ENCODE measurements at places on chromosomes 6 and 20.

GRCh38 chr6:128505603-128506002 is 14.8 kb downstream of the PTPRK start:
- no peak for DNase-seq

DNA sequence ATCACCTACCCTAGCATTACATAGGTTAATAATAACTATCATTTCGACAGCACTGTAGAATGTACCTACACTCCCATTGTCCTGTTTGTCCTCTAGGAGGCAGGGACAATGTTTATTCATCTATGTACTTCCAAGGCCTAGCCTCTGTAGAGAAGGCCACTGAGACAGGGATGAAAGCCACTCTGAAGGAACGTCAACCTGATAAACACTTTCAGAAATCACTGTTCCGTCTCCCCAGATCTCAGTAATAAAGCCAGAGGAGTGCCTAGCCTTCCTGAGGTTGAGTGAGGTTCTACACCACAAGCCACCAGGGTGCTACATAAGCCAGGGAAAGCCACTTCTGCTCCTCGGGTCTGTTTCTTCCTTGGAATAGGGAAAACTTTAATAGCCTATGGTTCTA is 44.8 kb downstream of the POPDC3 start:
- no peak for DNase-seq

DNA sequence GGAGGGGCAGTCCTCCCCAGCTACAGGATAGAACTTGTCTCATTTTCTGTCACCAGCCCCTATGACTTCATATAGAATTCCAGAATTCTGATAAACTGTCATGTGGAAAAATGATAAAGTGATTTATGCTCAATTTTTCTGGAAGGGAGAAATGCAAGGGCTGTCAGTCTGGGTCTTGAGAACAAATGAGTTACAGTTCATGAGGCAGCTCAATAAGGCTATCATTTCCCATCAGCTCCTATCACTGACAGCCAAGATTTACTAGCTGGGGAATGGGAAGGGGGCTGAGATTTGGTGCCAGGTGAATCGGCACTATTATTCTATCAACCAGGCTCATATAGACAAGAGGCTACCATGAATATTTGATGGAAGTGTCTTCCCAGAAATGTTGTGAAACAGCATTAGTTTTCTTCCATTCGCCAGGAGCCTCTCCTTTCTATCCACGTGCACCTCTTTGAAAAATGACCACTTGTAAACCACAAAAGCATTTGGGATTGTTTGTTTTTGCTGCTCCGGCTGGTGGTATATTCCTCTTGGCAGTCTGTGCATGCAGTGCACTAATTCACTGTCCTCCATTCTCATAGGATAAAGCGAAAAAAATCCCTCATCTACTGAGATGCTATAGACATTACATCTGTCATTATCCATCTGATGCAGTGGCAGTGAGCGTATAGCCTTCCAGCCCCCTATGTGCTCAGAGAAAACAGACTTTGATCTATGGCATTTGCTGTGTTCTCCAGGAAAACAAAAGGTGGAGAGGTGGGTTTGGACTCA is 528.7 kb upstream of the RNF217 start:
- no peak for DNase-seq

GRCh38 chr20:57810511-57811373 is 100.9 kb upstream of the PMEPA1 start:
- no peak for DNase-seq

- no peak for DNase-seq
Measured at GRCh38 chr20:59613861-59614260, 9.5 kb downstream of the PHACTR3 start.

DNA sequence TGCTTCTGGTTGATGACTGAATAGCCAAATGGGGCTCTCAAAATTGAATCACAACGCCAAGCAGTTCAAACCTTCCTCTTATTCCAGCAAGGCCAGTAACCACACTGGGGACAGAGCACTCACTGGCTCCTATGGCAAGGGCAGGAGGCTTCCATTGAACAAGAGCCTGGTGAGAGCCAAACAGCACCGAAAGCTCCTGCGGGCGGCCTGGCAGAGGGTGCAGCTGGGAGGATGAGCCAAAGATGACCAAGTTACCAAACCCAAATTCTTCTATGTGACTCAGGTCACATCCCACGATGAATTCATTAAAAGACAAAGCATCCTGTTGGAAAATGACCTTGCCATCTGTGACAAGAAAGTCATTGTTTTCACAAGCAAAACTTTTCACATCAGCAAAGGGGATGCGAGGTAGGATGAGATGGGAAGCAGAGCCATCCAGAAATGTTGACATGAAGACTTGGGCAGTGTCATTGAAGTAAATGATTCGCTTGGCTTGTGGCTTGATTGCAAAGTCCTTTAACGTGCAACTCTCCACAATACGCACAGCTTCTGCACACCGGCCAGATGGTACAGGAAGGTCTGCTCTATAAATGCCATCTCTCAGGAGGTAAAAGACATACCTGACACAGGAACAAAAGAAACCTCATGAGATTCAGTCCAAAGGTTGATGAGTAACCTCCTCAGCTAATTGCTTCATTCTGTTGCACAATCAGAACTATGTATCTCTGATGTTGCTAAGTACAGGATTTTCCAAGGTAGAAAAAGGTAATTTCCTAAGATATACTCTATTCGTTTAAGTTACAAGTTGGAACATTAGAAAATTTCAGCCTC is 36.3 kb downstream of the ROS1 start:
- no peak for DNase-seq

- no peak for DNase-seq
Measured at GRCh38 chr6:44453146-44453545, 65.6 kb downstream of the CDC5L start.

DNA sequence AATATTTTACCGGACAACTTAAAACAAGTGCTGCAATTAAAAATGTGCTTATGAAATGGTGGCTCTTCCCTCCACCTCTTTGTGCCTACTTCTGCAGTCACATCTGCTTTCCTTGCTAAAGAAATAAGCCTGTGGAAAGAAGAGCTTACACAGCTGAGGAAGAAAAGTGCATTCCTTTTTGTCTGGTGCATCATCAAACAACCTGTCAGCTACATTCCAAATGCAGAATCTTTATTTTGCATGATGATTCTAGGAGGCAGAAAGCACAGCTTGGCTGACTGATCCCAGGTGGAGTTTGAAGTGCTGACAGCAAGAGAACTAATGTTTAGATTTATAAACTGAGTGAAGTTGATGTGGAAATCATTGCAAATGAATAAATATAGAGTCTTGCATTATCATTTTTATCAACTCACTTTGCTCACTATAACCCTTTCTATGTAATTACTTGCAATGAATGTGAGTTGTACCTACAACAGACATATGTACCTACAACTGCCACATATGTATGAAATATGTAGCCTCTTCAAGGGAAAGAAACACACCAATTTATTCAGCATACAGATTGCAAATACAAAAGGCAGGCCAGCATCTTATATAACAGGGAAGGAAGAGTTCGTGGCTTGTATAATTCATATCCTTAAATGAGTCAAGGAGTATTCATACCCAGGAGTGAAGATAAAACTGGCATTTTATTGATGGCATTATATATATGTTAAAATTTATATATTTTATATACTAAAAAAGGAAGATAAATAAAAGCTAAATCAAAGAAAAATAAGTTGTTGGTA is 223.4 kb upstream of the MCHR2 start:
- DNase-seq, result no peak

GRCh38 chr6:43916924-43917877 is 147.2 kb downstream of the VEGFA start:
- DNase-seq, result no peak

DNA sequence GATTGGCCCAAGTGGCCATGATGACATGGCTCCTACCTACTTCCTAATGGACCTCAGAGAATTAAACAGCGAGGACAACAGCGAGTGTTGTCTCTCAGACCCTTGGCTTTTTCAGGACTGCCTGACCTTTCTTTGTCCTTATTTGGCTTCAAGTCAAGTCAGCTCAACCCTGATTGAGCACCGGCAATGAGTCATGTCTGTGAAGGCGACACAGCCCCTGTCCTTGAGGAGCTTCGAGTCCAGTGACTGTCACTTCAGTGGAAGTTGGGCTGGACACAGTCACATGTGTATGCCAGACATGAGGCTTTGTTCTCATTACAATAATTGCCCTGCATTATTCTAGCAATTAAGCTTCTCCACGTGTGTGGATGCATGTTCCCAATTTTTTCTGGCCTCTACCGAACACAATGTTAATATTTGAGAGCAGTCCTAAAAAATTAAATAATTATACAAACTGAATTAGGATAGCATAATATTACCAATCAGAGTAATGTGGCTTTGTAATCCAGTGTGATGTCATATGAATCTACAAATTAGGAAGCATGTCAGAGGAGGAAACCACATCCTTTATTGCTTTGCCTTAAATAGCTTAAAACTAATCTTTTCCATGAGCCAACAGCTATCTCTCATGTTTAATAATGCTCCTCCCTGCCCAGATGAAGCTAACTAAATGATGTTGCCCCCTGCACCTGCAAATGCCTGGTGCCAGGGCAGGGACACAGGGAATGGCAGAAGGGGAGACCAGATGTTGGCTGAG is 178.6 kb downstream of the CDH26 start:
- no peak for DNase-seq

GRCh38 chr6:157891544-157892362 is 68.7 kb downstream of the SNX9 start:
- no peak for DNase-seq

- DNase-seq, result no peak
Measured at GRCh38 chr6:98747273-98747672, 87.1 kb upstream of the POU3F2 start.

DNA sequence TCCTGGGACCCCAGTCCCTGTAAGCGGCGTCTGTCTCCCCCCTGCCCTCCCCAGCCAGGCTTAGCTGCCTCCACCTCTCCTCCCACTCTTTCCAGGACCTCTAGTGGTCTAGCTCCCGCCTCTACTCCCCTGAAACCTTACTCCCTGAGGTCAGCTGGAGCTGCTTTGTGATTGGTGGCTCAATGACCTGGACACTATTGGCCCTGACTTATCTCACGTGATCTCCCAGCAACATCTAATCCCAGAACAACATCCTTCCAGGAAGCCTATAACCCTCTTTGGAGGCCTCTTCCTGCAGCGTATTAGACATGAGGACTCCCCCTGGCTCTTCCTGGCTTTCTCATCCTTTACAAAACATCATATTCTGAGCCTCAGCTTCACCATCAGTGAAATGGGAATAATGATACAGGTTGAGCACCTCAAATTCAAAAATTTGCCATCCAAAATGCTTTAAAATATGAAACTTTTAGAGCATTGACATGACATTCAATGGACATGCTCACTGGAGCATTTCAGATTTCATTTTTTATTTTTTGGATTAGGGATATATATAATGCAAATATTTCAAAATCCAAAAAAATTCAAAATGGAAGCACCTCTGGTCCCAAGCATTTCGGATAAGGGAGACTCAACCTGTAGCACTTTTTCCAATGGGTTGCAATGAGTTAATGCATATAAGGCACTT is 16.3 kb upstream of the SRC start:
- no peak for DNase-seq

GRCh38 chr6:124536842-124537191 is 425.4 kb upstream of the RNF217 start:
- no peak for DNase-seq

GRCh38 chr20:1537731-1538058 is 19.8 kb downstream of the SIRPD start:
- DNase-seq, result no peak

- DNase-seq, result no peak
Measured at GRCh38 chr20:4710106-4710475, 11.6 kb upstream of the PRND start.

- no peak for DNase-seq
Measured at GRCh38 chr6:44377971-44378370, 9.5 kb upstream of the CDC5L start.

GRCh38 chr6:53961679-53962370 is 149.4 kb upstream of the MLIP start:
- DNase-seq, result no peak

- no peak for DNase-seq
Measured at GRCh38 chr20:36501367-36502006, 39.8 kb upstream of the MYL9 start.

DNA sequence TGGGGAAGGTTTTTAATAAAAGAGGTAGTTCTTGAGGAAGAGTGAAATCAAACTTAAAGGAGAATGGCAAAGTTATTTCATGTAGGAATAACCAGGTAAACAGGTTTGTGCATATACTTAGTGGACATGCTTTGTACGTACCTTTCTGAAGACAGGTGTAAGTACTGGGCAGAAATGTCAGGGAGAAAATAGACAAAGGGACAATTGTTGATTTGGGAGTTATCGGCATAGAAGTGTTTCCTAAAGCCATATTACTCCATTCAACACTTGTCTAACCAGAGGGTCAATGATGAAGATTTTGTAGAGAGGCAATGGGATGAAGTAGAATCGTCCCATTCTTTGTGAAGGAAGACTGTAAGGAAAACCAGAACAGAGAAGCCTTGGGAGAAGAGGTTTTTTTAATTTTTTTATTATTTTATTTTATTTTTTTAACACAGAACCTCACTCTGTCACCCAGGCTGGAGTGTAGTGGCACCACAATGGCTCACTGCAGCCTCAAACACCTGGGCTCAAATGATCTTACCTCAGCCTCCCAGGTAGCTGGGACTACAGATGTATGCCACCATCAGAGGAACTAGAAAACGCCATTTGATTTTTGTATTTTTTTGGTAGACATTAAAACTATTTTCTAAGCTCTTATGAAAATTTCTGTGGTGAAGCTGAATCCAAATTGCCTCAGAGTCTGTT is 18.0 kb downstream of the SMAP1 start:
- DNase-seq, result no peak

GRCh38 chr6:22972771-22973170 is 403.4 kb downstream of the HDGFL1 start:
- DNase-seq, result no peak

GRCh38 chr6:44475779-44476434 is 88.4 kb downstream of the CDC5L start:
- peak; percentile 39 for DNase-seq

DNA sequence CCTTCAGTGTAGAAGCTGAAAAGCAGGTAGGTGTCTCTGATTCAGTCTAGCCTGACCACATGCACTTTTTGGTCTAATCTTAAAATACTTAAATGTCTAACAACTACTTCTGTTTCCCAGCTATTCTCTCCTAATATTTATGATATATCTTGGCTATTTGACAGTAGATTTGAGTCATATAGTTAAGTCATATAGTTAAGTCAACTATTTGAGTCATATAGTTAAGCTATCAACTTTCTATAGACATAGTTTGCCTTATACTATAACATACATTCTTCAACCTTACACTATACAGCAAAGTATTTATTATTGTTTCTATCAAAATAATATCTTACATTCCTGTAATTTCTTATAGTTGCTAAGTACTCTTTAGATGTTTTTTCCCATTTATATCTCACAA is 110.9 kb downstream of the GMDS start:
- no peak for DNase-seq

GRCh38 chr20:9235518-9235917 is 166.6 kb downstream of the PLCB4 start:
- DNase-seq, result no peak

GRCh38 chr6:30162265-30163089 is 869 bp upstream of the TRIM15 start:
- DNase-seq, result no peak

GRCh38 chr20:33521461-33521860 is 31.6 kb downstream of the CBFA2T2 start:
- DNase-seq, result no peak

GRCh38 chr6:82568290-82568993 is 204.8 kb downstream of the TPBG start:
- no peak for DNase-seq

GRCh38 chr6:125224231-125224861 is 70.8 kb downstream of the TPD52L1 start:
- no peak for DNase-seq

Measured in effector memory CD4-positive, alpha-beta T cell (primary cell).